ENCODE measurements at places on chromosomes 4 and X. TPM values are rescaled to one million over a fixed set of nuclear protein-coding genes. Genes with fewer than 3 reads are reported as not detected.

CT45A3 gene
- not detected for total RNA-seq

SPARCL1 gene
- 0.41 TPM for total RNA-seq

RASSF6 gene
- 10.1 TPM for total RNA-seq

- H3K36me3 ChIP-seq = no peaks in the 10 kb centered on the region
- peaks cover 20% of the 10 kb centered on the region for H3K4me1 ChIP-seq
- no peak for DNase-seq
- H3K27me3 ChIP-seq = no peaks in the 10 kb centered on the region
Observed at GRCh38 chr4:158020734-158021346, 152.0 kb downstream of the GASK1B start.

GRCh38 chrX:71618303-71618721 lies at the start of gene CXCR3:
Gene CXCR3 (minus strand): TSS chrX:71618511. CDS start chrX:71618449, 62 bp downstream.
- DNase-seq = no peak
- no peak within 1 kb of the TSS for H3K27ac ChIP-seq
- H3K27me3 ChIP-seq = no peaks in the 10 kb centered on the region
- no peaks in the 10 kb centered on the region for H3K4me1 ChIP-seq
- peaks cover 3% of the 10 kb centered on the region for H3K36me3 ChIP-seq
- H3K4me3 ChIP-seq = no peak within 1 kb of the TSS

- peaks cover 3% of the 10 kb centered on the region for H3K27me3 ChIP-seq
- no peaks in the 10 kb centered on the region for H3K36me3 ChIP-seq
- H3K4me3 ChIP-seq = no peak overlapping the region
- H3K27ac ChIP-seq = no peak overlapping the region
- no peaks in the 10 kb centered on the region for H3K4me1 ChIP-seq
- no peak for DNase-seq
Observed at GRCh38 chr4:73703320-73703719, 37.0 kb upstream of the CXCL8 start.

GRCh38 chr4:517806-518070 lies 18.7 kb downstream of the PIGG start:
- DNase-seq = no peak
- H3K4me1 ChIP-seq = no peaks in the 10 kb centered on the region
- H3K36me3 ChIP-seq = peaks cover 31% of the 10 kb centered on the region
- H3K27ac ChIP-seq = no peak overlapping the region

DNA sequence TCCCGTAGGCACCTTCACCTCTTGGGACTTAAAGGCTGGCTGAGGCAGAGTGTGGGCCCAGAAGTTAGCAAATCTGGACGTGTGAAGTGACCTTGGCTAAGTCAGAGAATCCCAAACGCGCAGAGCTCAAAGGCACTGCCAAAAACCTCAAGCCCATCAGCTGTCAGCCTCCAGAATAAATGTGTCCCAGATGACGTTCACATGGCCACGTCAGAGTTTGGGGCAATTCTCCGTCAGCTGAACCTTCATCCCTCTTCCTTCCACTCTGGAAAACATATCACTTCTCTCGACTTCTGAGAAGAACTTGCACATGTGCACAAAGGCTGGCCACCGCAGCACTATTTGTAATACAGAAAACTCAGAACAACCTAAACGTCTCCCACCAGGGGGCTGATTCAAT lies 35.7 kb upstream of the APLN start:
- H3K27ac ChIP-seq = no peak overlapping the region
- H3K27me3 ChIP-seq = no peaks in the 10 kb centered on the region
- no peak for DNase-seq
- no peaks in the 10 kb centered on the region for H3K36me3 ChIP-seq
- H3K4me1 ChIP-seq = no peaks in the 10 kb centered on the region

ADH1A gene
- total RNA-seq = 5.6 TPM

DNA sequence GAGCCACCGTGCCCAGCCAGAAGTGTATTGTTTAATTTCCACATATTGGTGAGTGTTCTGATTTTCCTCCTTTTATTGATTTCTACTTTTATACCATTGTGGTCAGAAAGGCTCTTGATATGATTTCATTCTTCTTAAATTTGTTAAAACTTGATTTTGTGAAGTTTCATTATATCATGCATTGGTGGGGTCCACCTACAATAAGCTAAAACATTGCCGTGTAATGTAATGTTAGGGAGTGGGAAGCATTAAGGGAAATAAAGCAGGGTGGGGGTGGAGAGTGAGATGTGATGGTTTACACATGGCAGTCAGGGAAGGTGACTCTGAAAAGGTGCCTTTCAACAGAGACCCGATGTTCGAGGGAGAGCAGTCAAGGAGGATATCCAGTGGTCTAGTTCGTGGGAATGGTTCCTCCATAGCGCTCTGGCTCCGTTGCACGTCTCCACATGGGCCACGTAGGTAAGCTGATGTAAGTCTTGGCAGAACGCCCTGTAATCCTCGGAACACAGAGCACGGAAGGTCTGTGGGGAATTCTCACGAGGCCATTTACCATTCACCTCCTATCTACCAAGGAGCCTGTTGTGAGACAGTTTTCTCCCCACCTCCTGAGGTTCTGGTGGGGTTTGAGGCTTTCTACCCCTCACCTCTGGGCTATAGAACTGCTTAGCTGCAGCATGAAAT lies 7.7 kb upstream of the WDR13 start:
- H3K36me3 ChIP-seq = no peaks in the 10 kb centered on the region
- no peaks in the 10 kb centered on the region for H3K27me3 ChIP-seq
- no peak for DNase-seq
- H3K4me3 ChIP-seq = no peak overlapping the region

DNA sequence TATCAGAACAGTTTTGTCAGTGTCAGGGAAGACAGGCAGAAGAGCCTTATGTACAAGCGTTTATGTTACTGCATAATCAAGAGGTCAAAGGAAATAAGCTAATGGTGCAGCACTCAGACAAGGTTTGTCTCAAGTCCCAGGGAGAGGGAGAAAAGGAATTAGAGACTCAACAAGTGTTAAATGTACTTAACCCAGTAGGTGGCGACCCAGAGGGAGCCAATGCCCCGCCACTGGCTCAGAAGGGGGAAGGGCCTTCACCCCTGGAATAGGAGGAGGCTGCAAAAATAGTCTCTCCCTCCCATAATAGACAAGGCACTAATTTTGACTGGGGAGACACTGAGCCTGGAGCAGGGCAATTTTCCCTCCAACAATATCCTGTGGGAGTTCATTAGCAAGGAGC lies 14.1 kb upstream of the PAPSS1 start:
- DNase-seq = no peak
- H3K4me1 ChIP-seq = peaks cover 11% of the 10 kb centered on the region
- H3K4me3 ChIP-seq = no peak overlapping the region
- no peaks in the 10 kb centered on the region for H3K27me3 ChIP-seq

UTP3 gene
- total RNA-seq = 27.7 TPM

PABPC1L2A gene
- total RNA-seq = not detected

DNA sequence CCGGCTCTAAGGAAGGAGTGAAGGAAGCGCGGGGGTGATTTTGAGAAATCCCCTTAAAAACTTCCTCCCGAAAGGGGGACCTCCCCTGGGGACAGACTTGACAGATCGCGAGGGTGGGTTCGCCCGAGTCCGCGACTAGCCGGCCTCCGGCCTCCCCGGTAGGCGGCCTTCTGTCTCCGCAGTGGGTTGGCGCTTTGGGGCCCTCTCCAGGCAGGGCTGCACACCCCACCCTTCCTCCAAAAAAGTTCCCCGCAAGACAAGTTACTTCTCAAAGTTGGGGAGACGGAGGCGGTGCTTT lies 24.8 kb downstream of the HOPX start:
- peak overlapping the region; percentile 58 for H3K4me3 ChIP-seq
- no peak for DNase-seq
- H3K27me3 ChIP-seq = peaks cover 84% of the 10 kb centered on the region
- no peaks in the 10 kb centered on the region for H3K36me3 ChIP-seq
- H3K4me1 ChIP-seq = peaks cover 3% of the 10 kb centered on the region
- no peak overlapping the region for H3K27ac ChIP-seq

GRCh38 chr4:124095621-124096020 lies 616.9 kb downstream of the ANKRD50 start:
- no peaks in the 10 kb centered on the region for H3K27me3 ChIP-seq
- no peak for DNase-seq
- peaks cover 1% of the 10 kb centered on the region for H3K36me3 ChIP-seq
- H3K4me1 ChIP-seq = peaks cover 2% of the 10 kb centered on the region

DNA sequence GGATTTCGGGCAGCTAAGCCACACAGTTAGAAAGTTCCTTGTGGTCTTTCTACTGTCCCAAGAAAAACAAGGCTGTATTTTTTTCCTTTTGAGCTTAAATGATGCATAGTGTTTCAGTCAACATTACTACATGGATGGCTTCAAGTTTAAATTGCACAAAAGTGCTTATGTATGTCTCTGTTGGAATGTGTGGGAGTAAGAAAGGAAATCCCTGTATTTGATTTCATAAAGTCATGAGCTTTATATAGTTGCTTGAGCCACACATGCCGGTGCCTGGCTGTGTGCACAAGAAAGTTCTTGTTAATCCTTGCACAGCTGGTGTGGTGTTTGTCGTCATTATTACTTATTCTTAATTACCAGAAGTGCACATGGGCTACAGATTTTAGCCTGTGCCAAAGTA lies 262.2 kb downstream of the ARHGAP10 start:
- H3K4me1 ChIP-seq = no peaks in the 10 kb centered on the region
- no peaks in the 10 kb centered on the region for H3K36me3 ChIP-seq
- DNase-seq = no peak

SPIN4 gene
- total RNA-seq = 8.0 TPM

CXCL5 gene
- total RNA-seq = 0.58 TPM
